ENCODE measurements at places on chromosomes 1 and 21.

DNA sequence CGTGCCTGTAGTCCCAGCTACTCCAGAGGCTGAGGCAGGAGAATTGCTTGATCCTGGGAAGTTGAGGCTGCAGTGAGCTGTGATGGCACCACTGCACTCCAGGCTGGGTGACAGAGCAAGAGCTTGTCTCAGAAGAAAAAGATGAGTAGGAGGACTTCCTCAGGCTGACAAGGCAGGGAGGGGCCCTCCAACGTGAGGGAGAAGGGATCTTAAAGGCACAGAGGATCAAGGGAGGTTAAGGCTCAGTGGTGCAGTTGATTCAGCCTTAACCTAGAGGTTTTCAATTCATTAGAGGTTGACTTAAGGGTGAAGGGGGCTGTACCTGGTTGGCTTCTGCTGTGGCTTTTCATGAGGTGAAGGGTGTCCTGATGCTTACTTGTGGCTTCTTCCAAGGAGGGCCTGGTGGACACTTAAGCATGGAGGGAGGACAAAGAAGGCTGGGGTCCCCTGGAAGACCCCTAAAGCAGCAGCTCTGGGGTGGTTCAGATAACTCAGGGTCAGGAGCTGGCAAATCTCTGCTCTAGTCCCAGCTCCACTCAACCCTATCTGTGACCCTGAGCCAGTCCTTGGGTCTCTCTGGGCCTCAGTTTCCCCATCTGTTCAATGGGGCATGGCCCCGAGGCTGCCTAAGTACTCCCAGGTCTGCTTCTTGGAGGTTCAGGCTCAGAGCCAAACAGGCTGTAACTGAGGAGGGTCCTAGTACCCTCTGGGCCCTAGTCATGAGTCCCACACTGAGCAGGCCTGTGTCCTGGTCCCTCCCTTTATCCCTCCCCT lies 6.3 kb downstream of the EXTL1 start:
- DNase-seq: peak; percentile 31

GRCh38 chr1:45686015-45686287 lies 382 bp downstream of the GPBP1L1 start:
- DNase-seq: peak; percentile 27

GRCh38 chr1:4959216-4959615 lies 304.8 kb downstream of the AJAP1 start:
- no peak for DNase-seq

DNA sequence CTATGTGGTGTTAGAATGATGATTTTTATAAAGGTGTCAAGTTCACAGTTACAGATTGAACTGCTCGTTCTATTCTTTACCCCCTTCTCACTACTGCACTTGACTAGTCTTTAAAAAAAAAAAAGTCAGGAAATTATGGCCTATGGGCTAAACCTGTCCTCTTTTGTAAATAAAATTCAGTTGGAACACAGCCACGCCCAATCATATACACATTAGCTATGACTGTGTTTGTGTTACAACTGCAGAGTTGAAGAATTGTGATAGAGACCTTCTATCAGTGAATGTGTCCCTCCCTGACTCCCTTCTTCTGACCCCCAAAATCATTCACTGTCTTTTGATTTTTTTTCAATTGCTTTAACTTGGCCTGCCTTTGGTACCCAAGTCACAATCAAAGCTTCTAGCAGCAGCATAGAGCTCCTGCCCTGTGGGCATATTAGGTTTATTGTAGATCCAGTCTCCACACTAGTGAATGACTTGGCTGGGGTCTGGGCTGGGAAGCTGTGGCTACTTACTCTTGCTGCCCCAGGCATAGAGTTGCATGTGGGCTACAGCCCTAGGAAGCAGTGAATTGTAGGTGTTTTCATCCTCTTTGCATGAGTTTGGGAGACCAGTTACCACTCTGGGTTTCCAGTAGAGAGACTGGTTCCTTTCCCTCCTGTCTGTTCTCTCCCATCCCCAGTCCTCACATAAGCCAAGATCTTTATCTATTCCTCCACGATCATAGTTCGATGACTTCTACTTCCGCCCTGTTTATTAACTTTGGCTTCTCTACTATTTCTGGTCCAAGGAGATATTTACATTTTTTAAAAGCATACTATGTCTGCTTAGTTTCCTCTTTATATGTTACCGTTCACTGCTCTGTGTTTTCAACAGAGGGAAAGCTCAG lies 249.9 kb downstream of the FMN2 start:
- no peak for DNase-seq

DNA sequence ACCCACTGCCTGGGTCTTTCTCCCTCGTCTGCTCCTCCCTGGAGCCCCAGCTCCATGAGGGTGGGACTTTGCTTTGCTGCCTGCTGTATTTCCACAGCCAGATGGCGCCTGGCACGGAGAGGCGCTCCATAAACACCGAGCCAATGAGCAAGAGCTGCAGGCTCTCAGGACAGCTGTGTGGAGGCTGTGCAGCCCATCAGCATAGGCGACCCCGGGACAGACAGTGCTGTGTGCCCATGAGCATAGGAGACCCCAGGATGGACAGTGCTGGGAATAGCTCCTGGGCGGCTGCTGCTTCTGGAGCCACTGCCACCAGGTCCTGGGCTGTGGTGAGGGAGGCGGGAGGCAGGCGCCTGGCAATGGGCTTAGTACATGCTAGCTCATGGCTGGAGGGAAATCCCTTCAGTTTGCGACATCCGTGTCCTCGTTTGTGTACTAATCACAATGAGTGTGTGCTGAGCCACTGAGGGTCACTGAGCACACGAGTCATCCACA lies 29.2 kb downstream of the CEP104 start:
- DNase-seq: no peak

- DNase-seq: peak; percentile 83
Measured at GRCh38 chr1:206685769-206686477, 1.2 kb downstream of the MAPKAPK2 start.

DNA sequence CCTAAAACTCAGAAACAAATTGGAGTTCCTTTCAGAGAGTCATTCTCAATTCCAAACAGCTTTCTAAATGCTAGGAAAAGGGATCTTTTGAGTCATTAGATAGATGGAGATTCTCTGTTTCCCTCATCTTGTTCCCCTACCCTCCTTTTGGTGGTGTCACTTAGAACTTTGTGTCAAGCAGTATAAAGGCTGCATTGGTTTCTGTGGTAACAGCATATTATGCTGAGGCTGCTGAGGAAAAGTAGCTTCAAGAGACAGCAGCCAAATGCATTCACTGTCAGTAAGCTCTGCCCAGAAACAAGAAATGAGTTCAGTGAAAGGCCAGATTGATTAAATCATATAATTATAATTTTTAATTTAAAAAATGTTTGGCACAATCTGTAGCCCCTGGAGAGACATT lies 144.1 kb downstream of the LRRC40 start:
- DNase-seq: no peak

DNA sequence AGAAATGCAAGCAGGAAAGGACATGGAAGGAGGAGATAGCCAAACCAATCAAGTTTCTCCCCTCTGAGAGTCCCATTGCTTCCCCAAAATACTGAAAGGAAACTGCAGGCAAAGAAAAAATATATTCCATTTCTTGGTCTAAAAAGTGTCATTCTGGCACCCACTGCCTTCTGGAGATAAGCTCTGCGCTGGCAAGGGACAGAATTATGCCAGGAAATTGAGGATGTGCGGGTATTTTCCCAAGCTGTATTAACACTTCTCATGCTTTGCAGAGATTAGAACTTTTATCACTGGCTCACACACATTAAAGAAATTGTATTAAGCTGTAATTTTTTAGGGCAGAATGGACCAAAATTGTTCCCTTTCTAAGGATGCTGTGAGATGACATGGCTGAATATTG lies 381.2 kb upstream of the DUSP10 start:
- no peak for DNase-seq

Data from fibroblast of skin of right biceps (primary cell).